ENCODE measurements at places on chromosomes 12 and 14.

GRCh38 chr12:92439420-92439805 is 263.4 kb upstream of the PLEKHG7 start:
- DNase-seq, result peak; percentile 84

- no peak for DNase-seq
Observed at GRCh38 chr12:44582521-44582920, 293.6 kb downstream of the NELL2 start.

GRCh38 chr12:26369588-26369987 is 174.2 kb downstream of the SSPN start:
- DNase-seq, result peak; percentile 88

DNA sequence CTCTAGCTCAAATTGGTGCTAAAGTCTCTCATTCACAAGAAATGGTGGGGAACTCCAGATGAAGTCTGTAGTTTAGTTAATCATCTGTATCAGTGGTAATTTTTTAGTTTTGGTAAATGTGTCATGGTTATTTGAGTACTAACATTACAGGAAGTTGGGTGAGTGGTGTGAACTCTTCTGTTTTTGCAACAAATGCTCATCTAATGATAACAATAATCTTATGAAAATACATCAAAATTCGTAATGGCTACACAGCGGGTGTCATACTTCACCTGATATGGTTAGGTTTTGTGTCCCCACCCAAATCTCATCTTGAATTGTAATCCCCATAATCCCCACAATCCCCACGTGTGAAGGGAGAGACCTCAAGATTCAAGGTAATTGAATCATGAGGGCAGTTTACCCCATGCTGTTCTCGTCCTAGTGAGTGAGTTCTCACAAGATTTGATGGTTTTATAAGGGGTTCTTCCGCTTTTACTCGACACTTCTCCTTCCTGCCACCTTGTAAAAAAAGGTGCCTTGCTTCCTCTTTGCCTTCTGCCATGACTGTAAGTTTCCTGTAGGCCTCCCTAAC is 209.3 kb upstream of the FOXN3 start:
- no peak for DNase-seq

- DNase-seq, result no peak
Observed at GRCh38 chr14:105143451-105144025, 25.0 kb downstream of the JAG2 start.

DNA sequence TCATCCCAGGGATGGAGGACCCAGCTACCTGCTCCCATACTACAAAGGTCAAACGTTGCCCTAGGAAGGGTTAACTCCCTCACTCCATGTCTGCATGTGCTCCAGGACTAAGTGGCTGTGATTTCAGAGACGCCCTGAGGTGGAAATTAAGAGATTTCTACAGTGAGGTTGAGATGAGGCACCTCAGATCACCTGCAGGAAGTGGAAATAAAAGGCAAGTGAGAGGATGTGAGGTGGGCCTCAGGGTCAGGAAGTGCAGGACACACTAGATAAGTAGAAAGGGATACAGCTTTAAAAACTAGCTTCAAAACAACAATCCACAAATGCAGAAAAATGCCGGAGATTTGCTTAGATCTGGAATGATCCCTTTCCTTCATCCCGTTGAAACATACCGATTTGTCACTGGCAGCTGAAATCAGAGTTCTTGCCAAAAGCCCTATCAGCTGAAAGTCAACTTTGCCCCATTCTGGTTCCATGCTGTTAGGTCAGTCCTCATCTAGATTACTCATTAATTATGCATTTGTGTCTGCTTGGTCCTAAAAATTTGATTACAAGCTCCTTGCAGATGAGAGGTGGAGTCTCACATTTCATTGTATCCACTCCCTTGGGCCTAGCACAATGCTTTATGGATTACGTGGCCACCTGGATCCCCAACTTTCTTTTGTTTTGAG is 6.6 kb downstream of the PLBD1 start:
- no peak for DNase-seq

GRCh38 chr14:78157494-78158437 is 12.4 kb upstream of the NRXN3 start:
- DNase-seq, result no peak

Data from AG08395 (cell line).